ENCODE measurements at places on chromosomes 12 and 14.

- no peak for DNase-seq
Observed at GRCh38 chr12:119727600-119728443, 59.9 kb downstream of the PRKAB1 start.

DNA sequence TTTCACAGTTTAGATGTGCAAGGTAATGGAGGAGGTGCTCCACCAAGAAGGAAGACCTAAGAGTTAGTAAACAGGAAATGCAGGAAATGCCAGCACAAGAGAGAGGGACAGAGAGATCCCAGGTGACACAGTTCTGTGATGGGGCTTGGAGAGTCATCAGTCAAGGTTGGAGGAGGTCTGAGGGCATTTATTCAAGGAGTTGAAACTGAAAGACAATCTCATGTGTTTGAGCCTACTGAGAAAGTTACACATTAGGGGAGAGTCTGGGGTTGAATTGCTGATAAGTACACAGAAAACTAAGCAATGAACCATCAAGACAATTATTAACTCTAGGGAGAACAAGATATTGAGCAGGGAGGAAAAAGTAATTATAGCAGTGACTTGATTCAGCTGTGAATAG is 138.5 kb downstream of the ANO6 start:
- DNase-seq: no peak

GRCh38 chr12:66365718-66366490 is 63.6 kb downstream of the HELB start:
- no peak for DNase-seq

DNA sequence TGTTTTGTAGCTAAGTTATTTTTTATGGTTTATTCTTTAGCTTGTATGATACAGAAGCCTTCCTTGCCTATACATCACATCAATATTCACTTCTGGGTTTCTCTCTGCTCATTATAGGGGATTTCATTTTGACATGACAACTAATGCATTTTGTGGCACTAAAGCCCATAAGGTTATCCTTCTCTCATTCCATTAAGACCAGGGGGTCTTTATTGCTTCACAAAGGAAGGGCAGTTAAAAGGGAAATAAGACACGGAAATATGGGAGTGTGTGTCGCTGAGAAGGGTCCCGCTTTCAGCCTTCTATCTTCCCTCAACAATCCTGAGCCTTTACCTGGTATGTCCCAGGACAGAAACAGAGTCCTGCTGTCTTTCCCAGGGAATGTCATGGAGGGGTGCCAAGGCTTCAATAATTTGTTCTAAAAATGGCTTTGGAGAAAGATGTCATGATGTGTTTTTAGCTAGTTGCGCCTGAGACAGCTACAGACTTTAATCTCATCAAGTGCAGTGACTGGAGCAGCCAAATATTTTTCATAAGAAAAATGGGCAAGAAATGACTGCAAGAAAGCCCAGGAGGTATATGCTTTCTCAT is 1145.4 kb upstream of the TMEM132C start:
- DNase-seq: no peak

GRCh38 chr12:83046019-83046418 is 359.3 kb downstream of the TMTC2 start:
- DNase-seq: no peak

DNA sequence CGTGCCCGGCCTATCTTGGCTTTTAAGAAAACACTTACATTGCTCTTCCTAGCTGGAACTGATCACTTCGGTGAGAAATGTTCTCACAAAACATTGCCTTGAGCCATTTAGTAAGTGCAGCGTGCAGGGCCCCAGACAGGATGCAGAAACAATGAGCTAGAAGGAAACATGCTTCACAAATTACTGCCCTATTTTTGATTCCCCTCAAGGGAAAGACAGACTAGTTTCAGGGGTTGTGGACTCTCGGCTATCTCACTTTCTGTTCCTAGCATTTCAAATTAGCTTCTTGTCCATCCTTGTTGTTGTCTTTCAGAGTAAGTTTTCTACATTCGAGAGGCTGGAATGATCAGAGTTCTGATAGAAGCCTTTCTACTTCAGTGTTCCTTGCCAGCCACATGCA is 21.6 kb downstream of the TGFB3 start:
- DNase-seq: no peak

DNA sequence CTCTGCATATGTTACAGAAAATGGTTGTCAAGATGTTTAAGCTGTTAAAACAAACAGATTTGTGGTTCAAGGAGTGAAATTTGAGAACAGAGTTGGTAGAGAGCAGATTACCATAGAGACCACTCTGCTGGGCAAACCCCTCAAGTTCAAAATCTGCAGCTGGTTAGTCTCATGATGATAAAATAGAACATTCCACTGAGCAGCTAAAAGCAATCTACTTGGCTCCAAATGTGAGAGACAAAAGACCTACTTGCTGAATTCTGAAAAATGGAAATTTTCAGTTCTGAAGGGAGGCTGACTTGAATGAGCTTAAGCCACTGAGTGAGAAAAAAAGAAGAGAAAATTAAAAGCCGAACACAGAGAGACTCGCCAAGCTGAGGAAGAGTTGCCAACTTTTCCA is 519.3 kb downstream of the NOVA1 start:
- no peak for DNase-seq
